ENCODE measurements at places on chromosomes 16 and 17.

- no peaks in the 10 kb centered on the region for H3K4me1 ChIP-seq
- H3K4me3 ChIP-seq: no peak overlapping the region
- H3K36me3 ChIP-seq: no peaks in the 10 kb centered on the region
These were observed 78.6 kb downstream of the MYH11 start for GRCh38 chr16:15778204-15778743.

GRCh38 chr16:27514806-27515205, 34.9 kb downstream of the GTF3C1 start:
- H3K27me3 ChIP-seq: no peaks in the 10 kb centered on the region
- no peaks in the 10 kb centered on the region for H3K4me1 ChIP-seq
- no peak overlapping the region for H3K4me3 ChIP-seq
- H3K27ac ChIP-seq: no peak overlapping the region
- DNase-seq: no peak

GRCh38 chr17:82876149-82876548, 36.3 kb upstream of the ZNF750 start:
- H3K36me3 ChIP-seq: peaks cover 8% of the 10 kb centered on the region
- H3K4me1 ChIP-seq: peaks cover 58% of the 10 kb centered on the region
- H3K27me3 ChIP-seq: no peaks in the 10 kb centered on the region
- no peak overlapping the region for H3K4me3 ChIP-seq

GRCh38 chr16:23857256-23857880, 21.6 kb downstream of the PRKCB start:
- H3K27me3 ChIP-seq: no peaks in the 10 kb centered on the region
- peaks cover 93% of the 10 kb centered on the region for H3K4me1 ChIP-seq
- H3K27ac ChIP-seq: peak overlapping the region; percentile 52
- peak overlapping the region; percentile 34 for H3K4me3 ChIP-seq
- DNase-seq: no peak

DNA sequence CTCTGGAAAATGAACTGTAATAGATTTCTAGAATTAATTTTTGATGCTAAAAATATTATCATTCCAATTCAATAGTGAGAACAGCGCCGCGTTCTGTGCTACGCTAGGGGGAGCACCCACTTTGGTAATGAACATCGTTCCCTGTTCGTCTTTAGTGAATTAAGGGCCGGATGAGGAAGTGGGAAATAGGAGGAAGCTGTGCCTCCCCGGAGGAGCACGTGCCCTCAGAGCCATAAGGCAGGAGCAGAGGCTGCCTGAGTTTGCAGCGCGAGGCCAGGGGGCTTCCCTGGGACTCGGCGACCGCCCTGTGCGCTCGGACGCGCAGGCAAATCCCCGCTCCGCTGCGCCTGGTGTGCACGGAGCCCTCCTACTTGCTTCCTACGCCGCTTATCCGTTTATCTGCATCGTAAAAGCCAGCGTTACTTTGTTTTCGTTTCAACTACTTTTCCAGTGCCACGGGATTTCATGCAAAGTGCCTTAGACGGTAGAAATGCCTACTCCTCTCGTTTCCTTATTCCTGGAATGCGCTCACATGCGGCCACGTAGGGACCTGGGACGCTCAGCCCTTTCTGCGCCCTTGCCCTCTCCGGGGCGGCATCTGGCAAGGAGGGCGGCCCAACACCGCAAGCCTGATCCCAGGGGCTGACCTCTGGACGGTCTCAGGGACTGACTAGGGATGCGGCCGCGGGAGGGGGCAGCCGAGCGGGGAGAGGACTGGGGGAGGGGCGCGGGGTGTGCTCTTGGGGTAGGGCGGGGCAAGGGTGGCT, 76.4 kb downstream of the KCNJ12 start:
- no peak overlapping the region for H3K27ac ChIP-seq
- no peaks in the 10 kb centered on the region for H3K36me3 ChIP-seq
- peaks cover 24% of the 10 kb centered on the region for H3K4me1 ChIP-seq
- peak; percentile 48 for DNase-seq
- H3K27me3 ChIP-seq: peaks cover 14% of the 10 kb centered on the region

DNA sequence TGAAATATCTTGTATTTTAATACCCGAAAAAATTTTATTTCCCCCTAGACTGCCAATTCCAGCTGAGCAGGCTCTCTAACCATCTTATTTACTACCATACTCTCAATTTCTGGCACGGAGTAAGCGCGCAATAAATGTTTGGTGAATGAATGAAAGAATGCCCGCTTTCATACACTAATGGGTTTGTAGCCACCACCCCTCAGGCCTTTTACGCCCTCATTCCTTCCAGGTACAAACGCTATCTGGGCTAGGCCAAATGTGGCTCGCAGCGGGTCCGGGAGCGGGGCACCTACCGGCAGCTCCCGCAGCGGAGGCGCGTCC, 536 bp upstream of the PLD2 start:
- H3K36me3 ChIP-seq: peaks cover 2% of the 10 kb centered on the region
- H3K27me3 ChIP-seq: no peaks in the 10 kb centered on the region
- H3K4me3 ChIP-seq: peak overlapping the region; percentile 76

- peaks cover 37% of the 10 kb centered on the region for H3K4me1 ChIP-seq
- peak; percentile 94 for DNase-seq
- H3K27ac ChIP-seq: peak within 1 kb of the TSS; percentile 100
- no peaks in the 10 kb centered on the region for H3K27me3 ChIP-seq
These were observed at the start of gene EFTUD2 for GRCh38 chr17:44899074-44899782. TSS of gene EFTUD2 (minus strand) at chr17:44899445. CDS start at chr17:44894521, 4,924 bp downstream.

DNA sequence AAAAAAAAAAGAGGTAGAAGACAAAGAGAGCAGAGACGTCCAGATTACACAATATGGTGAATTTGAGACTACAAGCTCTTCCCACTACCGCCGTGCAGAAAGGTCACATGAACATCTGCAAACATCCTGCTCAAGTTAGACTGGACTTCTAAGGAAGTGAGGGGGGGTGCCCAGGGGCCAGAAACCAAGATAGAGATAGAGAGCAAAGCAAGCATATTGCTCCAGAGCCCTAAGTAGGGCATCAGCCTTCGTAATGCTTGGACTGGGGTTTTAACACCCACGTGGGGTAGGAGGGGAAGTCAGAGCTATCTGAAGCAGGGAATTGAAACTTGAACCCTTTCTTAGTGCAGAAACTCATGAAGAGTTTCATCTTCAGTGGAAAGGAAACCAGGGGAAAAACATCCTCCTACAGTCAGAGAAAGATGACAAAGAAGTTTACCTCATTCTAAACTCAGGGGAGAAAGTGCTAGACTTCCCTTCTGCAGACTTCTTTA, 8.7 kb downstream of the CLEC19A start:
- no peak overlapping the region for H3K4me3 ChIP-seq
- peak; percentile 23 for DNase-seq
- H3K27me3 ChIP-seq: peaks cover 10% of the 10 kb centered on the region
- no peaks in the 10 kb centered on the region for H3K36me3 ChIP-seq

GRCh38 chr17:11240041-11240840, 772 bp upstream of the SHISA6 start:
- peaks cover 37% of the 10 kb centered on the region for H3K27me3 ChIP-seq
- no peak overlapping the region for H3K4me3 ChIP-seq
- no peak overlapping the region for H3K27ac ChIP-seq
- no peaks in the 10 kb centered on the region for H3K4me1 ChIP-seq

DNA sequence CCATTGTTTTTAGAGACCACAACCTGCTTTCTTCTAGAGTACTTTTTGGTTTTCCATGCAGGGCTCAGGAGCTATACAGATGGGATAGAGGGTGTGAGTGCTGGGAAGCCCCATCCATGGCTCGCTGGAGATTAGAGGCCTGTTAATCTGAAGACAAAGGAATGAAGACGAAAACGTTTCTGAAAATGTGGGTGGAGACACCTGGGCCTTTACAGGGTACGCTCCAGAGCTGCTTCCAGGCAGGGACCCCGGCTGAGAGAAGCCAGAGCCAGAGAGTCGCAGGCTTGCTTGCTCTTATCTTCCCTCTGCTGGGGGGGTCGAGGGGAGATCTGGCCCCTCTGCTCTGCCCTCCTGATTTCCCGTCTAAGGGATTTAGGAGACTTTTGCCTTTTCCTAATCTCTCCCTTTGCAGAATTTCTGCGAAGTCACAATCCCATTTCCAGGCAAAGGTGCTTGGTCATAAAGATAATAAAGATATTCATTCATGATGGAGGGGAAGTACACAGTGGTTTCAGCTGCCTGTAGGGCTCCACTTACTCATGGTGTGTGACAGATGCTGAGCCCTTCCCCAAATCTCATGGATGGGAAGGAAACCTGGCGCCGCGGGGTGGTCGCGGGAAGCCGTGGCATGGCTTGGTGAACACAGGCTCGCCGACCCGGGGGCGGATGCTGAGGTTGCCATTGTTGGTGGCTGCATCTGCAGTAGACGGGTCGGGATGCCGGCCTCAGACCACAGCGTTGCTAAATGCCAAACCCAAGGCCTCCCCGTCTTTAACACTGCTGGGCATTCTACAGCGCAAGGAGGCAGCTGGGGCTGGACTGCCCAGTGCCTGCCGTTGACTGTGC, 4.8 kb upstream of the SOCS3 start:
- no peaks in the 10 kb centered on the region for H3K36me3 ChIP-seq
- H3K4me1 ChIP-seq: peaks cover 24% of the 10 kb centered on the region
- peaks cover 21% of the 10 kb centered on the region for H3K27me3 ChIP-seq

DNA sequence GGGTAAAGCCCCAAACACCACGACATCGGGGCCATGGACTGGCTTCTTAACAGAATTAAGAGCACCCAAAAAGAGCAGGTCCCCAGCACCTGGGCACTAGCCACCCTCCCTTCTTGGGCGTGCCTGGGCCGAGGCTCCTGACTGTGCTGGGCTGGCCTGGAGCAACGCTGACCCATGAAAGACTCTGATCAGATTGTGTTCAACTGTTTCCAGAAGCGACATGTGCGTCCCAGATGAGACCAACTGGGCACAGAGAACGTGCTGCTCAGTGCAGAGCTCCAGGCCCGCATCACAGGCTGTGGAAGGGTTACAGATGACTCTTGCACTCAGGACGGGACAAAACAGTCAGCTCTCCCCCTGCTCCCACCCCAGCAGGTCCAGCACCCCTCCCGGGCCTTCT, 100.7 kb downstream of the KCNJ12 start:
- peaks cover 22% of the 10 kb centered on the region for H3K27me3 ChIP-seq
- H3K27ac ChIP-seq: no peak overlapping the region
- no peaks in the 10 kb centered on the region for H3K4me1 ChIP-seq
- H3K36me3 ChIP-seq: no peaks in the 10 kb centered on the region
- no peak for DNase-seq
- H3K4me3 ChIP-seq: no peak overlapping the region

DNA sequence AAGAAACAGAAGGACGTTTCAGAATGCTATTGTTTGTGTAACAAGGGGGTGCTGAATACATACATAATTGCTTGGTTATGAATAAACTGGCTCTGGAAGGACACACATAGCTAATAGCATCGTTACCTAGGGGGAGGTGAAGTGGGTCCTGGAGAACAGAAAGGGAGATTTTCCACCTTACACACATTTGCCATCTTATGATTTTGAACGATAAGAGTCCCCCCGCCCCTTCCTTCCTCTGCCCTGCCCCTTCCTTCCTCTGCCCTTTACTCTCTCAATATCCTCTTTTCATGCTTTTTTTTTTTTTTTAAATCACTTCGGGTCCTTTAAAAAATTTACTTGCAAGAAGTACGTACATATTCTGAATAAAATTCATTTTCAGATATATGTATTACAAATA, 902 bp upstream of the DHRS7B start:
- H3K4me3 ChIP-seq: peak overlapping the region; percentile 90
- peaks cover 2% of the 10 kb centered on the region for H3K27me3 ChIP-seq
- peak; percentile 52 for DNase-seq
- peak overlapping the region; percentile 97 for H3K27ac ChIP-seq
- H3K4me1 ChIP-seq: peaks cover 30% of the 10 kb centered on the region

DNA sequence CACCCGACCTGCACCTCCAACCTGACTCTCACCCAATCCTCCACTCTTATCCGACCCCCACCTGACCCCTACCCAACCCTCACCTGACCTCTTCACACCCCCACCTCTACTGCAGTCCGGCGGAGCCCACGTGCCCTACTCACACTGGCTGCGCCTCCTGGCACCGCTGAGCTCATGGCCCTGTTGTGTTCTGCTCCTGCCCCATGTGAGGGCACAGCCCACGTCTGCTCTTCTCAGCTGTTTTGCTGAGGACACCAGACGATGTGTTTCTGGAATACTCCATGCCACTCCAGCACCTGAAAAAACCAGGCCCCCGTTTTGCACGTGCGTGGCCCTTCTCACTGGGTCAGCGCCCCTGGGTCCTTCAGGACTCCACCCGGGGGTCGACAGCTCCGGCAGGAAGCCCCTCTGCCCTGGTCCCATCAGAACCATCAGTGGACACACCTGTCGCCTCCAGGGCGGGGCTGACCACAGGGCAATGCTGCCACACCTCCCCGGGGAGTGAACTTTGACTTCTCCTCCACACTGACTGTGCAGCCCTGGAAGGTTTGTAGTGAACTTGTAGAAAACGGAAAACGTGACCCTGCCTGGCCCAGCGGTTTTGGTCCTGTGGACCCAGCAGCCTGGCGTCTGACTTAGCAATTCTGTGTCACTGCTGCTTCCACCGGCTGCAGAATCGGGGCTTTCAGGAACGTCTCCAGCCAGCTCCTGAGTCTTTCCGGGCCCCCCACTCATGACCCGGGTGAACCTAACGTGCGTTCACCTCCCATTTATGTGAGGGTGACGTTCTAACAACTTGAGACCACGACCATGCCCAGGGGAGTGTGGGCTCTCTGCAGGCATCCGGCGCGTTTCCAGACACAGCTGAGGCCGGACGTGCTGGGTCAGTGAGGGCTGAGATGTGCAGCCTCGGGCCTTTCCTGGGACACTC, 5.7 kb upstream of the RAB40B start:
- H3K36me3 ChIP-seq: no peaks in the 10 kb centered on the region
- no peak for DNase-seq
- H3K4me1 ChIP-seq: peaks cover 9% of the 10 kb centered on the region
- no peak overlapping the region for H3K4me3 ChIP-seq

DNA sequence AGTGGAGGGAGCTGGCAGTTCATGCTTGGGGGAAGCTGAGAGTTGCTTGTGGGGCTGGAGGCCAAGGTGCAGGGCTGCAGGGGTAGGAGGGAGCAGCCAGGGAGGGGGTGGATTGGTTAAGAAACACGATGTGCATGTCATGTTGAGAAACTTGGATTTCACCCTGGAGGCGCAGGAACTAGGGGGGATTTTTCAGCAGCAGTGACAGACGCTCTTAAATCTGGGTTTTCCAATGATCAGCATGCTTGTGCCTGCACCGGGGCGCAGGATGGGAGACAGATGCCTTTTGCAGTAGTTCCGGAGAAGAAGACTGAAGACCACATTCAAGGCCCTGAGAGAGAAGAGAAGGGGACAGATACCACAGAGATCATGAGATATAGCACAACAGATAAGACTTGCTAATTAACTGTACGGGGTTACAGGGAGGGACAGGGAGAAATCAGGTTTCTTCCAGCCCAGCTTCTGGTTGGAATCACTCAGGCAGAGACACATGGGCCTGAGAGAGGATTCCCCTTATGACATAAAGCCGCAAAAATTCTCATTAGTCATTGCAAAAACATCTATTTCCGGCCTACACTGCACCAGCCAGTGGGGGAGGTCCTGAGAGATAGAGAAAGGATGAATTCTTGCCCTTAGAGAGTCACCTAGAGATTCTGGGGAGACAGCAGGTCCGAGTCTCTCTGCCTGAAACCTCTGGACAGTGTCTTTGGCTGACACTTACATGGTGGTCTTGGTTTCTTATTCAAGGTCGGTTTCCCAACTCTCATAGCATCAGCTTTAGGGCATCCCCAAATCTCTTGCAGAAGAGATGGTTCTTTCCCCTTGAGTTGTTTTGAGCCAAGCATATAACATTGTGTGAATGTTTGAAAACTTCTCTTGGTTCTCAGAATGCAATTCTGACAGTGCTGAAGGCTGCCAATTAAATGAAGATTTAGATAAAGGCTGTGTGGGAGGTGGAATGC, 27.1 kb downstream of the CDH13 start:
- DNase-seq: peak; percentile 28
- H3K4me3 ChIP-seq: peak overlapping the region; percentile 67
- H3K4me1 ChIP-seq: peaks cover 82% of the 10 kb centered on the region
- H3K36me3 ChIP-seq: no peaks in the 10 kb centered on the region
- H3K27me3 ChIP-seq: peaks cover 3% of the 10 kb centered on the region
